ENCODE measurements at places on chromosomes 5 and 9.

DNA sequence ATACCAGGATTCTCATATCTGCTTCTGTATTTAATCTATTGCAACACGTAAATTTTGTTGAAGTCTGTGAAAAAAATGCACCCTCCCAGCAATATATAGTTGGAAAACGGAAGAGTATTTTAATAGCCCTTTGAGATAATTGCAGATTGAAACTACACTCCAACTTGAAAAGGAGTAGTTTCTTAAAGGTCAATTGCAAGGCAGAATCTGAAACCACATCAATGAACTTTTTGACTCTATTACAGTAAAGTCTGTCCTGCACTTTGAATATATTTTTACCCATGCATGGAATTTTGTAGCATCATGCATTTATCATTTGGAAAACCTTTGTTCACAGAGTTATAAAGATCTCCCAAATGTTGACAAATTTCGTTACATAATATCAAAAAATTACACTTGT, 311.6 kb upstream of the NREP start:
- DNase-seq, result no peak

- peak; percentile 63 for DNase-seq
These were observed 78.0 kb downstream of the PTPRD start for GRCh38 chr9:10534850-10535249.

DNA sequence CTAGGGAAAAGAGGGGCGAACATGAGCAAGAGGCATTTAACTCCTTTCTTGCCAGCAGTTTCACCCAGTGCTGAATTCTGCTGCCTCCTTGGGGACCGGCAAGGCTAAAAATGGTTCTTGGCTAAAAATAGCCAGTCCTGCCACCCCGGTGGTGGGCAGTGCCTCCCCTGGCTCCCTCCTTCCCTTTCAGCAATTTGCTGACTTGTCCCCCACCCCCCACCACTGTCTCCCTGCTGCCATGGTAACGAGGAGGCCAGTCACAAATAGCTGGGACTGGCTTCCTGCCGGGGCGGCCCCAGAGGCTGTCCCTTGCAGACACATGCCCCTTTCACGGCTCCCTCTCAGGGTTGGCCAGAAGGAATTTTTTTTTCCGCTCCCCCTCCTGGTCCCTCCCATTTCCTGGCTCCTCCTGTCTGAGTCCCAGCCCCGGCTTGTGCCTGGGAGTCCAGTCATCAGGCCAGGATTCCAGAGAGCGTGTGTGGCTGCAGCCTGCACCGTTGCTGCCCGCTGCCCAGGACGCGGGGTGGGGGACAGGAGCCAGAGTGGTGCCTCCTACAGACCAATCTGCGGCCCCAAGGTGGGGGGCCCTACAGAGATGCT, 130.3 kb downstream of the RGS3 start:
- no peak for DNase-seq

GRCh38 chr5:30764704-30765103, 428.8 kb upstream of the CDH6 start:
- DNase-seq, result no peak

DNA sequence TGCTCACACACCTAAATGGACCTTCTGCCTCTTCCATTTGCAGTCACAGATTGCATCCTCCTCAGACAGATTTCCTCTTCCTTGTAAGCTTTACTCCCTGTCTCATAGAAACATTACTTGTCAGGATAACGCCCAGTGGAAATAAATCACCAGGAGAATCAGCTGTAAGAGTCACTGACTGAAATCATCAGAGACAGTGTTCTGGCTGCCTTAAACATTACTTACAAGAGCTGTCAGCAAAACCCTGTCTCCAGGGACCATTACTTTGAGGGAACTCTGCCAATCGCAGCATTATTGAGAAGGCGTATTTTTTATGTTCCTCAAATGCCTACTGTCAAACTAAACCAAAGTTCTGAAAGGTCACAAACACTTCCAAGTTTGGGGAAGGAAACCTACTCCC, 5.9 kb downstream of the DPYSL3 start:
- DNase-seq, result peak; percentile 83

GRCh38 chr5:117183326-117183725, 608.7 kb upstream of the SEMA6A start:
- no peak for DNase-seq

- no peak for DNase-seq
These were observed 225.4 kb upstream of the DAB2 start for GRCh38 chr5:39650008-39650762.

- no peak for DNase-seq
These were observed 176.6 kb upstream of the MSX2 start for GRCh38 chr5:174547814-174548213.

DNA sequence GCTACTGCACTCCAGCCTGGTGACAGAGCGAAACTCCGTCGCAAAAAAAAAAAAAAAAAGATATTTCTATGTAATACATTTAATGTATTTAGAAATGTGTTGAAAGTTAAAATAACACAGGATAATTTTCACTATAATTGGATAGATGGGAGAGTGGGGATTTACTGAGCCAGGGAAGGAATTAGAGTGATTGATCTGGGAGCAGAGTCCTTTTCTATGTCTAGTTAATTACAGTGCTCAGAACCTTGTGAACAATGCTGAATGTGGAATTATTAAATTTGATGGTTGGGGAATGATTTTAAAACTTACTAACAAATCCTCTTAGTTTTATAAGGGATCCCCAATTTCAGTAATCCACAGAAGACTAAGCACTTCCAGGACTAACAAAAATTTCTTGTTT, 239.7 kb downstream of the CSNK1G3 start:
- DNase-seq, result no peak

- DNase-seq, result no peak
These were observed 739.0 kb downstream of the DTWD2 start for GRCh38 chr5:118249386-118249785.

DNA sequence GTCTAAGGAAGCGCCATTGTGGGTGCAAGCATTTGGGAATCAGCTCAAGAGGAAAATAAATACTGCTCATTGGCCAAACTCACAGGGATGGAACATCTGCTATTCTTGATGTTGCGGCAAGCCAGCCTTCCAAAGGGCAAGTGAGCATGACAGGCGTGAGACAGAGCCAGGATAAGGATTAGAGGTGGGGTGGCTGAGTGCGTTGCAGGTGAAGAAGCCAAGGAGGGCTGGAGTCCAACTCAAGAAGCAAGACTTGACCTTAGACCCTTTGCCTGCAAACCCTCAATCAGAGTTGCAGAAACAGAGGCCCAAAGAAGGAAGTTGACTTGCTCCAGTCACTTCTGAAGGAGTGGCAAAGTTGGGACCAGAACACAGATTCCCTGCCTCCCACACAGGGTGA, 79.4 kb downstream of the WWC1 start:
- no peak for DNase-seq

GRCh38 chr9:133783331-133783731, 45.2 kb upstream of the SARDH start:
- no peak for DNase-seq

- no peak for DNase-seq
These were observed 225.0 kb upstream of the ANKRD55 start for GRCh38 chr5:56457887-56458812.

GRCh38 chr5:42587096-42587723, 164.0 kb downstream of the GHR start:
- no peak for DNase-seq

- no peak for DNase-seq
These were observed 73.3 kb downstream of the INSL6 start for GRCh38 chr9:5112109-5112592.

- DNase-seq, result no peak
These were observed 12.0 kb downstream of the TTC33 start for GRCh38 chr5:40743771-40744170.

DNA sequence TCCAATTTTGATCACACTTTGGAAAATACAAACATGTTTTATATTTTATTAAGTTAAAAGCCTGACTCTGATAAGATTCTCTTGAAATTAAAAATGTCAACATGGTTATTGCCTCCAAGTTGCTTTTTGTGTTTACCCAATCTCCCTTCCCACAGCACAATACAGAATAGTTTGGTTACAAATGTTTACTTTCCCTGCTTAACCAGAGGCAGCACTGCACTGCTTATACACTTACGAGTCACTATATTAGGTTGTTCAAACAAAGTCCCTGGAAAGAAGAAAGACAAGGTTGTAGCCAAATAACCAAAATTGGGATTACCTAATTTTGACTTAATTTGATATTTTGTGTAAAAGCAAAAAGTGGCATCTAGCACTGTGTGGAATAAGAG, 25.9 kb downstream of the SRFBP1 start:
- DNase-seq, result no peak
